ENCODE measurements at places on chromosomes 5 and 9.
A peak's percentile ranks its signal among the peaks of the same experiment; 100 is the strongest.

DNA sequence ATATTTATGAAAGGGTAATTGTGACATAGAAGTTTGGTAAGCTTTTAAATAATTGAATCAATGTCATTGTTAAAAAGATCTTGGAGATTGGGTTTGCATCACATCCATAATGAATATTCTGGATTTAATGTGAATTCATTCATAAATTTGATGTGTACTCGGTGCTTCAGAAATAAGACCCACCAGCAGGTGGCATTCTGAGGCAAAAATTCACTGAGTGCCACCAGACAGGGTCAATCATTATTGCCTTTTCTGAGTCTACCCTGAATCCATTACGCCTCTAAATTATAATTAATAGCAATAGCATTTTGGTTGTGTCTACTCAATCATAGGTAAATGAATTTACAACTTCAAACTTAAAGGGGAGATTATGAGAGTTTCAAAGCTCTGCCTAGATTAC is 1.0 kb downstream of the TRPC7 start:
- no peak for DNase-seq

DNA sequence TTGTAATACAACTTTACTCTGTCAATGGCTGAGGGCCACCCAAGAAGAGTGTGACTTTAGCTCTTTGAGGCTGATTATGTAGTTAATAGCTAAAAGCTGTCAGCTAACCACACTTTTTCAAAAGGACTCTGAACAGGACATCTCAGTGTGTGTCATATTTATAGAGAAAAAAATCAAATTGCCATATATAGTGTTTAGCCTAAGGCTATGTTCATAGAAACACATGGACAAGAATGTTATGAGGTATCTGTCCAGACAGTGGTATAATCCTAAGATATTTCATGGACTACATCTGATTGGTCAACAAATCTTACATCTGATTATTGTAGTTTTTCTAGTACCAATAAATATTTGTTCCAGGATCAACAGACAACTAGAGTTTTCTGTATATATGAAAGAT is 42.1 kb upstream of the CDH18 start:
- DNase-seq, result no peak

DNA sequence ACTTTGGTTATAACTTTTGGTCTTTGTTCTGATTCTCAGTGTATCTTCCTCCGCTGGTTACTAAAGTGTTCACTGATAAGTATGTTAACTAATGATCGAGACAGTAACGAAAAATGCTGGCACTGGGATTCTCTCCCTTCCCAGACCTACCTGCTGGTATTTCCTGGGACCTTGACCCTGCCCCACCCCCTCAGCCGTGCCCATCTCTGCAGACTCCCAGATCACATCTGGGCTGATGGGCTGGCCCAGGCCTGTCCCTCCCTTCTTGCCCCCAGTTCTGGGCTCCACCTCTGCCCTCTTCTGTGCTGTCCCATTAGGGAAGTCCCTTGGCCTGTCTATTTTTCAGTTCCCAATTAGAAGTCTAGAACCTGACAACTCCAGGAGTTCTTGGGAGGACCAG is 46.9 kb downstream of the NEURL1B start:
- no peak for DNase-seq

DNA sequence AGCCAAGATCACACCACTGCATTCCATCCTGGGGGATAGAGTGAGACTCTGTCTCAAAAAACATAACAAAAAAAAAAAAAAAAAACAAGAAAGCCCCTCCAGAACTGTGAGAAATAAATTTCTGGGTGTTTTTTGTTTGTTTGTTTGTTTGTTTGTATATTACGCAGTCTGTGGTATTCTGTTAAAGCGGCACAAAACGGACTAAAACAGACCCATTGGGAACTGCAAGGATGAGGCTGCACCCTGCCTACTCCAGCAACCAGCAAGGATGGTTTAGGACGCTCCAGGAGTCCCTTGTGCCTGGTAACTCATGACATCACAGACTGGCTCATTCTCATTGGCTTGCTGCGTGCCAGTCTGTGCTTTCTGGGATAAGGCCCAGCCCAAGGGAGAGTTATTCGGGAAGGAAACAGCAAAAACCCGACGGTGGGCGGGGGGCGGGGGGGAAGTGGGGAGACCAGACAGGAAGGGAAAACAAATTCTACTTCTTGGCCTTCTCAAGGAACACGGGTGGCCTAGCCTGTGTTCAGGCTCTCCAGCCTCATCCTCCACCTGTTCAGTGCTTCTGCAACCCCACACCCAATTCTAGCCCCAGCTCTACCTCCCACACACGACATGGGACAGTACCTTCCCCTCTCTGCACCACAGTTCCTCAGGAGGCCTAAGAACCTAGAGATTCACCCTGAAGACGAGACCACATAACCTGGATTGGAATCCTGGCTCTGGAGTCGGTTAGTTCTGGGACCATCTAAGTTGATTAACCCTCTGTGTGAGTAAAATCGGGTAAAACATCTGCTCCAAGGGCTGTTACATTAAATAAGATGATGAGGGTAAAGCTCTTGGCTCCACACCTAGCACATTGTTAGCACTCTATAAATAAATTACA is 2.8 kb downstream of the CD74 start:
- peak; percentile 77 for DNase-seq

DNA sequence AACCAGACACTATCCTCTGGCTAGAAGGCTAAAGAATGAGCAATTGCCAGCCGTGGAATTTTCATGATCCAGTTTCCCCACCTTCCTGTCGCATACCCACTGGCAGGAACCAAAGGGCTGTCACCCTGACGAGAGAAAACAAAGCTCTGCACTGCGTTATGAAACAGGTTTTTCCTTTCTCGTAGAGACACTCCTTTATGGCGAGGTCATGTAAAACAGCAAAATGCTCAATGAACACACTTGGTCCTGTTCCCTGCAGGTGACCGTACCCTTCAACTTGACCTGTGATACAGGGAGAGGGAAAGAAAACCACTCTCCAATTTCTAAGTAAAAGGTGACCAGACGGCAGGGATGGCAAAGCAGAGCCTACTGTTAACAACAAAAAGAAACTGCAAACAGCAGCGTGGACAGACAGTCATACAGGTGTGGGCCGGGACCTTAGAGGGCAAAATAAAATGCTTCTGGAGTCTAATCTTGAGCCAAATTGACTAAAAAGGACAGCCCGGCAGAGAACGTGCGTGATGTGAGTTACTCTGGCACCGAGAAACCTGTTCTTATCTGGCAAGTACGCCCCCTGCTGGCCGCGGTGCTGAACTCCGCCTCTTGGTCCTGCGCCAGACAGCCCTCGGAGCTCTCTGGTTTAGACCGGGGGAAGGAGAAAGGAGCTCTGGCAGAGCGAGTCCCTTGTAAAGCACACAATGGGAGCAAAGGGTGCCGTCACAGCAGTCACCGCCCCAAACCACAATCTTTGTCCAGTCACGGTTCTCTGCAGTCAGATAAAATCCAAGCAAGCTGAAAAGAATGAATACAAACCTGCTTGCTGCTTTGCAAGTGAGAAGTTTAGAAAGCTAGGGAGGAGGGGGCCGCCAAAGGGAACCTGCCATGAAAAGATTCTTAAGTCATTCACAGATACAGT is 98.9 kb downstream of the EFNA5 start:
- DNase-seq, result peak; percentile 98

GRCh38 chr5:95083606-95084005 is 201.3 kb downstream of the MCTP1 start:
- no peak for DNase-seq

GRCh38 chr5:107796797-107797196 is 126.1 kb upstream of the EFNA5 start:
- no peak for DNase-seq

GRCh38 chr5:93845376-93845775 is 104.0 kb upstream of the POU5F2 start:
- no peak for DNase-seq

DNA sequence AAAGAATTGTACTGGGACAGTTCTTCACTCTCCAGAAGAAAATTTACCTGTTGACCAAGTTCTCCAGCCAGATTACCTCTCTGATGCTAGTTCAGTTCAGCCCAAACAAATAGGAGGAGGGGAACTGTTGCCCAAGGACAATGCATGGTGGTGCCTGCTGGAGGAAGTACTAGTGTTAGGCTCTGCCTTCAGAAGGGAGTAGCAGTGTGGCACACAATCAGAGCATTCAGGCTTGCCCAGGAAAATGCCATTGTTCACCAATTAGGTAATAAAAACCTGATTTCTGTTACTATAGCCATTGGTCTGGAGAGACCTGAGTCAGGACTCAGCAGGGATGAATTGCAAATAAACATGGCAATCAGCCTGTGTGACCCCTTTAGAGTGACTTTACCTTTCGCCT is 720.8 kb upstream of the ZNF608 start:
- no peak for DNase-seq

- no peak for DNase-seq
These were observed 67.2 kb upstream of the PANK3 start for GRCh38 chr5:168646335-168646734.

- DNase-seq, result no peak
These were observed 83.7 kb downstream of the PAX5 start for GRCh38 chr9:36950389-36950788.

GRCh38 chr9:14248149-14248548 is 65.8 kb downstream of the NFIB start:
- DNase-seq, result no peak
